ENCODE measurements at places on chromosomes 3 and 15.

GRCh38 chr3:71469138-71469435, 114.4 kb downstream of the FOXP1 start:
- no peak for DNase-seq

- DNase-seq: no peak
Observed at GRCh38 chr3:191470545-191470944, 9.6 kb downstream of the PYDC2 start.

DNA sequence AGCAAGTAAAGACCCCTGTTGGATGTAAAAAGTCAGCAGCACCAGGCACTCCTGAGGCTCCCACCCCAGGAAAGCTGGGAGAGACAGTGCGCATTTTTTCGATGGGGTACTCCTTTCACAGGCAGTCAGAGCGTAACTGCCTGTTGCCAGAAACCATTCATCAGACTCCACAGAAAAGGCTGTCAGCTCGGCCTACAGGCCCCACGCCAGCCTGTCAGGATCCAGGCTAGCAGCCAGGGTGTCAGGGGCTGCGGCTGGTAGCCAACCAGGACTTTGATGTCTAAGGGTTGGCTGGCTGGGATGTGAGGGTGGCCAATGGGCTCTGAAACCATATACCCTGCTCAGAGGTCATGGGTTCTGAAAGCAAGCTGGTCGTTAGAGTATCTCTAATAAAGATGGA, 164.5 kb downstream of the WNT5A start:
- DNase-seq: no peak

DNA sequence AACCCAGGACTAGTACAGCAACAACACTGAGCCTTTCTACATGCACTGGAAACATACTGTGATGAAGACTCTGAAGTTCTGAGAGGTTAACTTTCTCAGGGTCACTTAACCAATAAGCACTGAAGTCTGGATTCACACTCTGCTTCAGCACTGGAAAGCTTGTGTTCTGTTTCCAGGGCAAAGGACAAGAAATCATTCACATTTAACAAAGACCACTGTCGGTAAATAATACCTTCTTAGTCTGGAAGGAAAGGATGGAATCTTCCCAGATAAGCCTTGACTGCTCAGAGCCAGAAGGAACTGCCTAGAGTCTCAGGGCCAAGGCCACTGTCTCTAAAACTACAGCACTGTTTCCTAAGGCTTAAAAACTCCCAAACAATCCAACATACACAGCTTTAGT, 4.3 kb upstream of the GLYCTK start:
- DNase-seq: no peak

GRCh38 chr15:47548231-47548630, 169.1 kb upstream of the SEMA6D start:
- DNase-seq: no peak

GRCh38 chr3:12175844-12176453, 17.2 kb upstream of the TIMP4 start:
- peak; percentile 48 for DNase-seq

DNA sequence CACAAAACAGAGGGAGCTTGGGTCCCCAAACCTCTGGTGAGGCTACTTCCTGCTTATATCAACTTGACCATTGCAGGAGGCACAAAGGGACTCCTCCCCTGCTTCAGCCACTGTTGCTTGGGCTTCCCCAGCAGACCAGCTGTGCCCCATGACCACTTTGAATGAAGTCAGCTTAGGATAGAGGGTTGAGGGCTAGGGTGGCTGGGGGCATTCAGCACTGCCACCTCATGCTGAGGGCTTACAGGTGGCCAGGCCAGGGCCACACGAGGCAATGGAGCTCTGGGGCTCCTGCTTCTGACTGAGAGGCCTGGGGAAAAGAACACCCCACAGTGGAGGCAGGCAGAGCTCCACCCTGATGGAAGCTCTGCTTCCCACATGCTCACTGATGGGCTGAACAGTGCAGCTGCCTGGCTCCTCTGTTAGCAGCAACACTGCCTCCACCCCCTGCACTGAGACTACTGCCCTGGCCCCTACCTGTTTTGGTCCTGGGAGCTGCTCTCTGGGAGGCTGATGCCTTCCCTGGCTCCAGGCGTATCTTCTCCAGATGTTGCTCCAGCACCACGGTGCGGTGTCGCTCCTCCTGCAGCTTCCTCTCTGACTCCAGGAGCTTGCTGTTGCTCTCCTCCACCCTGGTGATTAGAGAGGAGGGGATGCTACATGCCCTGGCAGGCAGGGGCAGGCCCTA, 10.2 kb upstream of the HHATL start:
- no peak for DNase-seq

- no peak for DNase-seq
Observed at GRCh38 chr15:56174649-56175048, 69.0 kb downstream of the RFX7 start.

DNA sequence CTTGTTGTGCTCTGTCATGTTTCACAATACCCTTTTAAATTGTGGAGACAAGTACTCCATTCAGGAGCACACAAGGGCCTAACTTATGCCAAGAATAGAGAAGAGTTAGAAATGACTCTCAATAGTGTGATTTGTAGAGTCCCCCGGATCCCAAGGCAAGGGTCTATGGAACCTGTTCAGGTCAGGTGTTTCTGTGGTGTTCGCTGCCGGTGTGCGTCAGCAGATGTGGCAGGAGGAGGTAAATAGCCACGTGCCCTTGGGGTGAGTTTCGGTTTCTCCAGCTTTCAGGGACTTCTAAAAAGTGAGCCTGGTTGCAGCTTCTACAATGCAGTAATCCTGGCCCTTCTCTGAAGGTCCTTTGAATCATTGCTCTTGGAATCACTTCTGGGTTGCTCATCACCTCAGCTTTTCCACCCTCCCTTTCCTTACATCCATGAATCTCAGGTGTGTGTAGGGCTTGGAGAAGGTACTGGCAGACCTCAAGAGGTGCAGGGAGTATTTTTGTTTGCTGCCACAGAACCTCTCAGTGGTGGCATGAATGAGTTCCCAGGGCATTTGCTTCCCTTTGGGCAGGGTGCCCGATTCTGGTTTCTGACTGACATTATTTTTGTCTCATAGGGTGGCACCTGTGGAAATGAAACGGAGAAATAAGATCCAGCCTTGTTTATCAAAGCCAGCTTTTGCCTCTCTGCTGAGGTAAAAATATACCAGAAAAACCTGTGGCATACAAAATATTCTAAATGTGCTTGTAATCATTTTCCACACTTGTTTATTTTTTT, 7.3 kb downstream of the ST3GAL6 start:
- DNase-seq: no peak

DNA sequence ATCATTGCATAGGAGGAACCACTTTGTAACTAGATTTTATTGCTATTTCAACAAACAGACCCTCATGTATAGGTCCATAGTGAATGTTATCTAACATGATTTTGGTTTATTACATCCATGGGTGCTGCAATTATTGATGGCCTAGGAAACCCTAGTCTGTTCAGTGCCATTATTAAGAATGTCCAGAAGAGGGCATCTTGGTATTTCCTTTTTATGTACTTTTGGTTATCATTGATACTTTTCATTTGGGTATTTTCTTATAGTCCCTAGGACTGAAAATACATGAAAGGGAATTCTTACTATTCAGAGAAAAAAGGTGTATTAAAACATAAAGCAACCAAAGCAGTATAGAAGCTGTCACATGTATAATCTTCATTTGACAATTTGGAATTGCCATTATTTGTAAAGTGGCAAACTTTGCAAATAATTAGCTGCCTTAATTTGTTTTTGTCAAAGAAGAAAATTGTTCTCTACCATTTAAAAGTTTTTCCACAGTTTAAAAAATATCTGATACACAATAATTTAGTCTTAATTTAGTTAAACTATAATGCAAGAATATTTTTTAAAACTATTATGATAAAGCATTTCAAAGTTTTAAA, 48.7 kb downstream of the CNOT10 start:
- peak; percentile 42 for DNase-seq

DNA sequence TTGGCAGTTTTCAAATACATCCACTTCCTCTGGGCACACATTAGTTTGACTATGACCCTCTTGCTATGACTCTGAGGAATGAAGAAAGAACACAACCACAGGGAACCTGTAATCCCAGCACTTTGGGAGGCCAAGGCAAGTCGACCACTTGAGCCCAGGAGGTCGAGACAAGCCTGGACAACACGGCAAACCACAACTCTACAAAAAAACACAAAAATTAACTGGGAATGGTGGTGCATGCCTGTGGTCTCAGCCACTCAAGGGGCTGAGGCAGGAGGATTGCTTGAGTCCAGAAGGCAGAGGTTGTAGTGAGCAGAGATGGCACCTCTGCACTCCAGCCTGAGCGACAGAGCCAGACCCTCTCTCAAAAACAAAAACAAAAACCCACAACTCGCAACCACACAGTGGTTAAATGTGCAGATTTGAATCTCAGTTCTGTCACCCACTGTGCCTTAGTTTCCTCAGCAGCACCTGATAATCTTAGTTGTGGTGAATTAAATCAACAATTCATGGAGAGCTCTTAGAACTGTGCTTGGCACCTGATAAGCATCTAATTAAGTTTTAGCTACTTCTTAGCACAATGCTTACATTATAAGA, 65.7 kb downstream of the MYLK start:
- no peak for DNase-seq

GRCh38 chr3:8663177-8664061, 18.8 kb upstream of the SSUH2 start:
- DNase-seq: peak; percentile 38

DNA sequence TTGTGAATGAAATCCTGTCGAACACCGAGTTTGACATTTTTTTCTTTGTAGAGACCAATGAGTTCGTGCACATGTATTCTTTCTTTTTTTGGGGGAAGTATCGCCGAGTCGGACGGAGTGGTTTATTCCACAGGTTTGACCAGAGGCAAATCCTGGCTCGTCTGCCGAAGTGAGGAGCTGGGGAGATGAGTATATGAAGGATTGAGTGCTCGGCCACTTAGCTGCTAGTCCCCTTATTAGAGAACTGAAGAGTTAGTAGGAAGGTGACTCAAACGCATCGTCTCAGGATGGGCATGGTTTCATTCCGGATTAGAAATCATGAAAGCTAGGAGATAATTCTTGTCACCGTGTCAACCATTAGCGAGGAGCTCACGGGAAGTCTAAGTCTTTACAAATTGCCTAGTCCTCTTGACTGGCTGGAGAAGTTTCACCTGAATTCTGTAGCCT, 154.7 kb upstream of the GOLIM4 start:
- no peak for DNase-seq

GRCh38 chr15:92023965-92024364, 170.5 kb downstream of the SLCO3A1 start:
- DNase-seq: peak; percentile 55

GRCh38 chr3:185153861-185154629, 1.2 kb upstream of the C3orf70 start:
- DNase-seq: no peak

GRCh38 chr3:125006291-125006731, 49.5 kb downstream of the HEG1 start:
- DNase-seq: no peak

- no peak for DNase-seq
Observed at GRCh38 chr3:108940568-108941263, 13.0 kb downstream of the GUCA1C start.

- DNase-seq: no peak
Observed at GRCh38 chr3:130729154-130729553, 17.5 kb downstream of the PIK3R4 start.

GRCh38 chr15:78208341-78208844, 26.0 kb downstream of the ACSBG1 start:
- no peak for DNase-seq

DNA sequence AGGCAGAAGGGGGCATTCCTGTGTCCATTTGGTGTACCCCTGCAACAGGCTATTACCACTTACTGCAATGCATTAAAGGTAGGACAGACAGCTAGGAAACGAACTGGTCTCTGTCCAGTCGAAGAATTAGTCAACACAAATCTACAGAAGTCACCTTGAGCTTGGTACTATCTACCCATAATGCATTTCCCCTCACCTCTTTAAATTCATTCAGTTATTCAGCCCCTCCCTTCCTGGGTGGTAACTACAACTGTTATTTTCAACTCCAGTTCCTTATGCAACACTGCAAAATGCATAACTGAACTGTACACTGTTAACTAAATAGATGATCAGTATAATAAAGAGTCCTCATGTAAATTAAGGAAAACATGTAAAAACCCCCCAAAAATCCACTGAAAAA, 77.6 kb downstream of the MAGI1 start:
- no peak for DNase-seq

DNA sequence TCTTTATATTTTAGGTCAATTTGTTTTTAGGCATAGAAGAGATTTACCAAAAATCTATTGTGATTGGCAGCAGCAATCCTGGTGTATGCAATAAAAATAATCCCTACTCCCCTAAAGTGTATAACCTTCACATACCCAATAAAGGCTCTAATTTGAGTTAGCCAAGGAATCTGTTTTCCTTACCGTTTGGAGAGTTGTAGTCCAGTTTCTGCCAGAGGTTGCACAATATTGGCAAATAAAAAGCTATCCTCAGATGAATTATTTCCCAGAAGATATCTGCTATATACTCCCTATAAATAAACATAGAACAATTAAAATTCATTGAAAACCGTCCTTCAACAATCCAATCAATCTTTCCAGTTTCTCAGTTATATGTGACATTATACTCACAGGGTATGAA, 31.1 kb downstream of the ACKR4 start:
- peak; percentile 30 for DNase-seq

DNA sequence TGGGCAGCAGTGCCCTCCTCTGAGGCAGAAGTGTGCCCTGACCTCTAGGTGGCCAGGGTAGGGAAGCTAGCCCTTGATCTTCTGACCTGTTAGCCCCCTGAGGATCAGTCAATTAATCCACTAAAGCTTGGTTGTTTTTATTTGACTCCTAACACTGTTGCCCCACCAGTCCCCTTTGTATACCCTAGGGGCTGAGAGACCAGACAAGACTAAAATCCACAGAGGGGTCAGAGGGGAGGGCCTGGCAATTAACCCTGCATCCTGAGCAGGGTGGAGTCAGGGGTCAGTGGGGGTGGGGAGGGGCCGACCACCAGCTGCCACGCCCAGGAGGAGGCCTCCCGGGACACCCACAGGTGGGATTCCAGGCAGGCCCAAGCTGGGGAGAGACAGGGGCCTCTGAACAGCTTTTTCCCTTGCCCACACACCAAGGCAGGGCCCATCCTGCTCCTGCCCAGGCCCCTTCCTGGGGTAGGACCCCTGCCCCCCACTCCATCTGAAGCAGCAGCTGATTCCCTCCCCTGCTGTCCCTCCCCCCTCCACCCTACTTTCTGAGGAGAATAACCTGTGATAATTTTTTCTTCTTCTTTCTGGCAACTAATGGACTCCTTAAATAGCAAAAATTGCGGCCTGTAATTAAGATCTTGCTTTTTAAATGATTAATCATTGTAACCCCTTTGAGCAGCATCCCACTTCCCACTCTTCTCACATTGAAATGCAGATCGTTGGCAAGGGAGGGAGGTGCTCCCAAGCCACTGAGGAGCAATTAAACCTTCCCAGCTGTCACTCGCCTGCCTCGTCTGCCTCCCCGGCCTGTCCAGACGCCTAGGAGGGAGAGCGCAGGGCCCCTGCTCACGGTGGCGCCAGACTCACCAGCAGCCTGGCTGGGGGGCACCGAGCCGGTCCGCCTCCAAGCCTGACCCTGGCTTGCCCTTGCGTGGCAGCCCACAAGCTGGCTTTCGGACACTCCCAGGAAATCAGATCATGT, 51.9 kb downstream of the RHCG start:
- no peak for DNase-seq

- no peak for DNase-seq
Observed at GRCh38 chr3:149428087-149428486, 46.4 kb upstream of the TM4SF4 start.

Data from fibroblast of gingiva (primary cell).